Stimulated activated CD8-positive, alpha-beta memory T cell treated with anti-CD3 and anti-CD28 coated beads, Interleukin-4, amount 100 ng/mL, for 48 hours (primary cell): ENCODE measurements at places on chromosomes 13 and 19.
A peak's percentile ranks its signal among the peaks of the same experiment; 100 is the strongest.

DNA sequence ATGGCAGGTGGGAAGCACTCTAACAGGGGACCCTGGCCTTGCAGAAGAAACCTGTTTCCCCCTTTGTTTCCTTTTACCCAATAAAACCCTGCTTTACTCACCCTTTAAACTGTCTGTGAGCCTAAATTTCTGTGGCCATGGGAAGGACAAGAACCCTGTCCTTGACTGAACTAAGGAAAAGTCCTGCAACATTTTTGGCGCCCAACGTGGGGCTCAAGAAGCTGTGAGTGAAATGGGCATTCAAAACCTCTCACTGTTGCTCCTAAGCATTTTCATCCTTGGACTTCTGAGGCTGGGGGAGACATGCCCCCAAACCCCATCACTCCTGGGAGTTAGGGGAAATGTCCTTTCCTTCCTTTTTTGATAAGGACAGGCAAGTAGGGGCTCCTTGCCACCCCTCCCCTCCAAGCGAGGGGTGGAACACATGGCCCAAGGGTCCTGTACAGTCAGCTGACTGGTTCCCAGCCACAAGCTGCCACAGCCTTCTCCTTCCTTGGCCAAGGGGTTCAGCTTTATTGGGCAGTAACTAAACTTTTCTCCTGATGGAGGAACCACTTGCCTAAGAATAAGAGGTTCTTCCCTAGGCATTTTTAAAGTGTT is 381.6 kb downstream of the KLF5 start:
- DNase-seq, result peak; percentile 28

- DNase-seq, result no peak
Measured at GRCh38 chr13:80256352-80256932, 84.5 kb downstream of the SPRY2 start.

DNA sequence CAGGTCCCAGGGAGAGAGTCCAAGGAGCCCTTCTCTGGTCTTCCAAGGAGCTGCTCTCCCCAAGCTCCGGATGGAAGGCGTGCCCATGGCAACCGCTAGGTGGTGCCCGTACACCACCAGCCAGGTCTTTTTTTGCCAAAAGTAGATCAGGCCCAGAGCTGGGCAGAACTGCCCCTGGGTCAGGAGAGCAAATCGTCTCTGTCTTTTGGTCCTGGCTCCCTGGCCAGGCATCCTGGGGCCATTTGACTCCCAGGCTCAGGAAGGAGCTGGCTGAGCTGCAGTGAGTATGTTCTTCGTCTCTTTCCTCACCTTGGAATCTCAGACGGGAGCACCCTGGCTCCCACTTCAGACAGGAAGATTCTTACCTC is 24.6 kb upstream of the BCL3 start:
- peak; percentile 87 for DNase-seq

GRCh38 chr13:89227356-89227755 is 1556.2 kb downstream of the SLITRK5 start:
- DNase-seq, result no peak

GRCh38 chr13:79936368-79937136 is 404.4 kb downstream of the SPRY2 start:
- no peak for DNase-seq

GRCh38 chr19:8116437-8117293 is 32.7 kb downstream of the FBN3 start:
- no peak for DNase-seq

DNA sequence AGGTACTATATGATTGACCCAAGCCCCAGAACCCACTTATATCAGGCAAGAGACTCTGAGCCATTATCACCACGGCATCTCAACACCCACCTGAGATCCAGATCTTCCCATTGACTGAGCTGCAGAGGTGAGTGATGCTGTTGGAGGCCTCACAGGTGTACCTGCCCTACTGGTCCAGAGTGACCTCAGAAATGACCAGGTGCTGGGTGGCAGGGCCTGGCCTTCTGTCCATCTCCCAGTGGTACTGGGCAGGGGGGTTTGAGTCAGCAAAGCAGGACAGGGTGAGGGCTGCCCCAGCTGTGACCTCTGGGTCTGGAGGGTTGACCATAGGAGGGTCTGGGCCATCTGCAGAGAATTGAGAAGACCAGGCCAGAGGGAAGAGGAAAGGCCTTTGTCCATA is 13.2 kb upstream of the CEACAM20 start:
- no peak for DNase-seq

DNA sequence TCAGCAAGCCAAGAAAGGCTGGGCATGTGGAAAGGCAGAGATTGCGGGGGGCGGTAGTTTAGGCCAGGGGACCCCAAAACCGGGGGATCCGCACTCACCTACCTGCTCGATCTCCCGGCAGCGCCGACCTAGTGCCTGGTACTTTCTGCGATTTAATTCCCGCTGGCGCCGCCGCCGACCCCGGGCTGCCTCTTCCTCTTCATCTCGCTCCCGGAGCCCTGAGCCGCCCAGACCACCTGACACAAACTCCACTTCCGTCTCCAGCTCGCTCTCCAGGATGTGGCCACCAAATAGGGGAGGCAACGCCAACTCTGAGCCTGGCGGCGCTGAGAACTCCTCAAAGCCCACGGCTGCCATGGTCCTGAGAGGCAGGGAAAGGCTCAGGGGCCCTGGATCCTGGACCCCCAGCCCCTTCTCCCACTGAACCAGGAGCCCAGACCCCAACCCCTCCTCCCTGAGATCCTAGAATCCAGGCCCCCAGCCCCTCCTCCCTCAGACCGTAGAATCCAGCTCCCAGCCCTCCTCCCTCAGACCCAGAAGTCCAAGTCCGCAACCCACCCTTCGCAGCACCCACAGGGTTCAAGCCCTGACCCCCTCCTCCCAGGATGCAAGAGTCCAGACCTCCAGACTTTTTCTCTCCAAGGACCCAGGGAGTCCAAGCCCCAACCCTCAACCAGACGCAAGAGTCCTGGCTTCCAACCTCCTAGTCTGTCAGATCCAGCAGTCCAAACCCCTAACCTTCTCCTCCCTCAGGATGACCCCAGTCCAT is 933 bp downstream of the TFPT start:
- DNase-seq, result peak; percentile 67

DNA sequence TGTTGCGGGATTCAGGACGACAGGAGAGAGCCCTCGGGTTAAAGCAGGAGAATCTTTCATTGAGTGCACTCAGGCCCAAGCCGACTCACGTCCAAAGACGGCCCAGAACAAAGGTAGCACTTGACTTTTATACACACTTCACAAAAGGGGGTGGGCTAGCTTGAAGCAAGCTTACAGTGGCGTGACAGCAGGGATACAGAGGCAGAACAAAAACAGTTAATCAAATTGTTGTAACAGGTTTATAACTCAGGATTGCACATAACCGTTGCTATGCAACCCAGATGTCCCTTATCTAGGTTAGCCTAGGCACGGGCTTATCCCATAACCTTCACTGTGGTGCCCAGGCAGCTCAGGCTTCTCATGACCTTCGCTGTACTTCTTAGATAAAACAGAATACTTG is 2.0 kb downstream of the MED25 start:
- no peak for DNase-seq
